ENCODE measurements at places on chromosomes 1 and 21. TPM values are rescaled to one million over a fixed set of nuclear protein-coding genes. Genes with fewer than 3 reads are reported as not detected.

- DNase-seq: no peak
These were observed 9.1 kb upstream of the GPR61 start for GRCh38 chr1:109530457-109531087.

DNA sequence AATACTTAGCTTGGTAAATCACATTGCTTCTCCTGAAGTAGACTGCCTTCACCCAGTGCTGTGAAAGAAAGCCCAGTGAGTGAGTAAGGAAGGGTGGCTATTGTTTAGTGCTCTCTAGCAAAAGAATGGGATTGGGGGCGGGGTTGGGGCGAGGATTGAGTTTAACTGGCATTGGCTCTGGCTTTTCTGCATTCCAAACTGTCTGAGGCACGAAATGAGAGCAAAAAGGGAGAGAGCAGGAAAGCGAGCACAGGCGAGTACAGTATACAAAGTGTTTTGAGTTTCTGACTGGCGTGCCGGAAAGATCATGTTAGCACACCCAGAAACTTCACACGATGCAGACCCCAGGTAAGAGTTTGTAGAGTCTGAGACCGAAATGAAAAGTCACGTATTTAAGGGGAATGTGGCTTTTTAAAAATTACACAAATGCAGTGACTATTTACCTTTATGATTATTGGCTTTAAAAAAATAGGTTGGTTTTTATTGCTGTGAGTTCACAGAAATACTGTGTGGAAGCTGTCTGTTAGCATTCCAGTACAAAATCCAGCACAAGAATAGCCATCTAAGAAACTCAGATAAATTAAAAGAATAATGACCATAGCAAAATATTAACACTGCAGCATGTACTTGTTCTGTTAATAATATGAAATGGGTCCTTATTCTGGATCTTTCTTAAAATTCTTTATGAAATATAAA, 155.4 kb downstream of the CLEC20A start:
- DNase-seq: peak; percentile 90

GRCh38 chr1:2425892-2426291, 13.5 kb upstream of the PEX10 start:
- DNase-seq: no peak

DNA sequence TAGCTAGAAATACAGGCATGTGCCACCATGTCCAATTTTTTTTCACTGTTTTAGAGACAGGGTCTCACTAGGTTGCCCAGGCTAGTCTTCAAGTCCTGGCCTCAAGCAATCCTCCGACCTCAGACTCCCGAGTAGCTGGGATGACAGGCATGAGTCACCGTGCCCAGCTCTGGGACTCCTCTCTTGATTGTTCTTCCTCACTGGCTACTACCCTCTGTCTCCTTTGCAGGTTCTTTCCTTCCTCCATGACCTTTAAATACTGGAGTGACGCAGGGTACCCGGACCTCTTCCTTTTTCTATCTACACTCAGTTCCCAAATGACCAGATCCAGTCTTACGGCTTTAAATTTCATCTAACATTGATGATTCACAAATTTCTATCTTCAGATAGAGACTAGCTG, 34.9 kb downstream of the ASH1L start:
- peak; percentile 10 for DNase-seq

Gene SYPL2
- not detected for total RNA-seq

GRCh38 chr1:215589650-215590435, 22.7 kb downstream of the KCTD3 start:
- DNase-seq: no peak

DNA sequence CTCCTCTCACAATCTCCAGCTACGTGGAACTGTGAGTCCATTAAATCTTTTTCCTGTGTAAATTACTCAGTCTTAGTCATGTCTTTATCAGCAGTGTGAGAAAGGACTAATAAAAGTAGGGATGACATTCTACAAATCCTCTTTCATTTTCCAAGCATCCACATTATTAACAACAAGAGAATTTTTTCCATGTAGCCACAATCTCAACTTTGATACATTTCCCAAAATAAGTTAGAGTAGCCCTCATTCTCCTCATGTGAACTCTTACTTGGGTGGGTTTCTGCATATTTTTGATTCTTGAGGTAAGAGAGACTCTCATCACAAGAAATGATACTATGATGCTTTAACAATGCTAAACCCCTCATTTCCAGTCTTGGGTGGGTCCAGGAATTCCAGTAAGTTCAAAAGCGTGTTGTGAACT, 52.8 kb downstream of the TNFSF18 start:
- no peak for DNase-seq

Gene WDR64
- not detected for total RNA-seq

DNA sequence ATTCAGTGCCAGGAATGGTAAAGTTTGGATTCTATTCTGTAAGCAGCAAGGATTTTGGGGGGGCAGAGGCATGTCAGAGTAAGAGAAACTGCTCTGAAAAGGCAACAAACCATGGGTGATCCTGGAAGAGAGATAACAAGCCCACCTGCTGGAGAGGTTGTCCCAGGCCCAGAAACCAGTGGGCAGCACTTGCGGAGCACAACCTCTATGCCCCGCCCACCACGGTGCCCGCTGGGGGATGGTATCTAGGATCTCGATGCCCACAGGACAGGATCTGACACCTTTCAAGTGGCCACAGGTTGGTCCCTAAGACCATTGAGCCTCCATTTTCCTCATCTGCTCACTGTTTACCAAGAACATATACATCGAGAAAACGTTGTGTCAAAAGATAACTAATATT, 20.3 kb upstream of the MUL1 start:
- DNase-seq: no peak

Gene SPRR2E
- not detected for total RNA-seq

DNA sequence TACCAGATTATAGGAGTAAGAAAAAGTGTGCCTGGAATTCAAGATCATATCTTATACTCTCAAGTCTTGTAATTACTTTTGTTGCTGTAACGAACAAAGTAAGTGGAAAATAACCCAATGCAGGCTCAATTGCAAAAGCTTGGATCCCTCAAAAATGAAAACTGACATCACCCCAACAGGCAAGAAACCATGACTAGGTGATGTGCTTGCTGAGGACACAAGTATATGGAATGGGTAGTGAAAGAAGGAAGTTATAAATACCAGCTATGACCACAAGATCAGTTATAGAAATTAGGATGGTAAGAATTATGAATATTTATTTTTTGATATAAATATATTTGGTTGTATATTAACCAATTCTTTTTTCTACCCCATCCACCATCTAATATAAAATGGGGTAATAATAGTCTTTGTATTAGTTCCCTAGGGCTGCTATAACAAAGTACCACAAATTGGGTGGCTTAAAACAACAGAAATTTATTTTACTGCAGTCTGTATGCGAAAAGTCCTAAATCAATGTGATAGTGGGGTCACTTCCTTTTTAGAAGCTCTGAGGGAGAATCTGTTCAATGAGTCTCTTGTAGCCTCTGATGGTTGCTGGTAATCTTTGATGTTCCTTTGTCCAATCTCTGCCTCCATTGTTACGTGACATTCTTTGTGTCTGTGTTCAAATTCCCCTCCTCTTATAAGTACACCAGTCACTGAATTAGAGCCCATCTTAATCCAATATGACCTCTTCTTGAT, 45.0 kb downstream of the DUSP10 start:
- DNase-seq: no peak

- DNase-seq: no peak
These were observed 45.8 kb upstream of the DMRTB1 start for GRCh38 chr1:53413175-53414001.

Gene CFHR1
- not detected for total RNA-seq

- DNase-seq: peak; percentile 28
These were observed 2.1 kb downstream of the KIF26B start for GRCh38 chr1:245156736-245157505.

GRCh38 chr1:243520831-243521230, 265.0 kb downstream of the SDCCAG8 start:
- no peak for DNase-seq

Gene ADAMTS5
- not detected for total RNA-seq
